Karpas-422 (cell line): ENCODE measurements at places on chromosomes 11 and 22. TPM values are rescaled to one million over a fixed set of nuclear protein-coding genes. Genes with fewer than 3 reads are reported as not detected.

- DNase-seq = no peak
These were observed 242.4 kb downstream of the FAM76B start for GRCh38 chr11:95547186-95547585.

DNA sequence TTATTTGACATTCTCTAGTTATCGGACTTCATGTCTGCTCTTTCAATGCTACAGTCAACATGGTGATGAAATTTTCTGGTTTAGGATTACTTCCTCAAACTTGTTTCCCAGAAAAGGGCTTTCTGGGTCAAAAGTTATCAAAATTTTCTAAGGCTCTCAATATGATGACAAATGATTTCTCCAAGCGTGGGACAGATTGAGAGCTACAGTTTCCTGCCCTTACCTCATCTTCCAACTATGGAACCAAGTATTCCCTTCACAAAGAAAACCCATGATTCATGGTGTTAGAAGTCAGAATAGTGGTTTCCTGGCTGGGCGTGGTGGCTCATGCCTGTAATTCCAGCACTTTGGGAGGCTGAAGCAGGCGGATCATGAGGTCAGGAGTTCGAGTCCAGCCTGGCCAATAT is 17.8 kb downstream of the MYO18B start:
- DNase-seq = no peak

GRCh38 chr22:30305906-30306626 is 16.8 kb upstream of the CASTOR1 start:
- DNase-seq = no peak

DNA sequence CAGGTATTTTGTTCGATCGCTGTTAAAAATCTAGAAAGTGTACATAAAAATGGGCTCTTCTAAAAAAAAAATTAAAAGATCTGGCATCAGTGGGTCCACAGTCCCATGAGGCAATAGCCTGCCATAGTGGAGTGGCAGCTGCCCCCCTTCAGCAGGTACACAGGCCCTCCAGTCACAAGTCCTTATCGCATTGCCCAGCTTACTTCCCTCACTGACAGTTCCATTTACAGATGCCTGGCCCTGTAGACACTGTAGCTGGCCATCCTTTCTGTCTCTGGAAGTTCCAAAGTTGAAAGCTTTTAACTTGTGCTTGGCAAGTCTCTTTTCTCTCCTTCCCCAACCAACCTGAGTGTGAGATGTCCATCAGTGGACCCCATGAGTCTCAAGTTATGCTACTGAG is 11.4 kb downstream of the ZNRF3 start:
- DNase-seq = no peak

DNA sequence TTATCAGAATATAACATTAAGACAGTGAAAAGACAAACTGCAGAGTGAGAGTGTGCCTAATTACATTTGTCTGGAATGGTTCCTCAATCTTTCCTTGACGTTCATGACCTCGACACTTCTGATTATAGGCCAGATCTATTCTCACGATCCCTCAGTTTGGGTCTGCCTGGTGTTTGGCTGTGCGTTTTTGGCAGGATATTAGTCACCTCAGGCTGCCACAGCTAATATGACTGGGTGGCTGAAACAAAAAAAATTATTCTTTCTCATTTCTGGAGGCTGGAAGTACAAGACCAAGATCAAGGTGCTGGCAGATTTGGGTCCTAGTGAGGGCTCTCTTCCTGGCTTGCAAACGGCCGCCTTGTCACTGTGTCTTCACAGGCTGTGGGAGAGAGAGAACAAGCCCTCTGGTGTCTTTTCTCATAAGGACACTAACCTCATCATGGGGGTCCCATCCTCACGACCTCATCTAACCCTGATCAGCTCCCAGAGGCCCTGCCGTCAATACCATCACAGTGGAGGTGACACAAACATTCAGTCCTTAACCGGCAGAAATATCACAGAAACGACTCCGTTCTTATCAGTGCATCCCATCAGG is 23.2 kb downstream of the IFITM10 start:
- no peak for DNase-seq

DNA sequence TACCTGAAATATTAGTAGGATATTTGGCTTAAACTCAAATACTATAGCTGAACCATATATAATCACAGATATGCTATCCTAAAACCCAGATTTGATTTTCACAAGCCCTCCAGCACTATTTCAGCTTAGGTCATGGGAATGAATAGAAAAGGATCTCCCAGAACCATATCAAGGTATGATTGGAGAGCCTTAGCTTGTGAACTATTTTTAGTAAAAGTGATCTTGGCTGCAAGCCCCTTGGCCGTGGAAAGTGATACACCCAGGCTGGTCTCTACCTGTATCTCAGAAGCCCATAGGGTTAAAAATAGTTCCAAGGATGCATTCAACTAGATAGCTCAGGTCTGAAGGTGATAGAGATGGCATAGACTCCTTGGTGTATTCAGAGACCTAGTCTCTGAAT is 9.7 kb downstream of the KIF18A start:
- no peak for DNase-seq

- no peak for DNase-seq
These were observed 171.8 kb downstream of the TBC1D22A start for GRCh38 chr22:46934172-46934745.

DNA sequence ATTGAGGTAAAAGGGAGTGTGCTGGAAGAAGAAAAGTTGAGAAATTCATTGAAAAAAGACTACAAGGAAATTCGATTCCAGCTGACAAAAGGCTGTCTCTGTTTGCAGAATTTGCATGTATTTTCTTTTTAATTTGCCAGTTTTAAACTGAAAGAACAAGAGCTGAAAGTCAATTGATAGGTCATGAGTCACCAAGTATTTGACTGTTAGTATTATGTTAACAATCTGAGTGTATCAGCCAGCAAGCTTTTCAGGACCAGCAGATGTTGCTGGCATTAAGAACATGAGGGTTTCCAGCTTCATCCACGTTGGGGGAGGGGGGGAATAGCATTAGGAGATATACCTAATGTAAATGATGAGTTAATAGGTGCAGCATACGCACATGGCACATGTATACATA is 726.7 kb downstream of the METTL15 start:
- no peak for DNase-seq

DNA sequence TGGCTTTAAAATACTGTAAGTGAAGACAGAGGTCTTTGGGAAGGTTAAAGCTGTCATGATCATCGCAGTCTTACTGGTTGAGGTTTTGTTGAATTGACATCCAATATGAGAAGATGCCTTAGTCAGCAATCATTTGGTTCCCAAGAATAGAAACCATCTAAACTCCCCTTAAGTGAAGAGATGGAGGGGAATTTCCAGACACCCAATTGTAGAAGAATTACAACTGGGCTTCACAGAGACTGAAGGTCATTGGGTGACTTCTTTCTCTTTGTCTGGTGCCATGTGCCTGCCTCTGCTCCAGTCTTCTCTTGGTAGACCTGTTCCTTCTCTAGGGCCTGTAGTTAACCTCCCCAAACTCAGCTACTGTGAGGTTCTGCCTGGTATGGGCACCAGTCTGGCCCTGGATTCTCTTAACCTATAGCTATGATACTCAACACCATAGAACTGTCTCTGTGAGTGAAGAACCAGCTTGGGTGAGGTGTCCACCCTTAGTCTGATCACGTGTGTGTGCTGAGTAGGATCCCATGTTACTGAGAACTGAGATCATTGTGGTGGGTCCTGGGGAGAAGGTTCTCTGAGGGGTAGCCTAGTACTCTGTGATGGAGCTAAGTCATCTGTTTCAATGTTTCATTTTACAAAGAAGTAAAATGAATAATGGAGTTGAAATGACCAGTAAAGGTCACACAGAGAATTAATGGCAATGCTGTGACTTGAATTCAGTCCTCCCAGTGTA is 182.5 kb downstream of the CSNK2A3 start:
- no peak for DNase-seq

GRCh38 chr11:65637794-65638419 is at the start of gene SIPA1:
TSS of gene SIPA1 (plus strand) at chr11:65638101. CDS start at chr11:65640922, 2,821 bp downstream.
- DNase-seq = peak; percentile 84

DNA sequence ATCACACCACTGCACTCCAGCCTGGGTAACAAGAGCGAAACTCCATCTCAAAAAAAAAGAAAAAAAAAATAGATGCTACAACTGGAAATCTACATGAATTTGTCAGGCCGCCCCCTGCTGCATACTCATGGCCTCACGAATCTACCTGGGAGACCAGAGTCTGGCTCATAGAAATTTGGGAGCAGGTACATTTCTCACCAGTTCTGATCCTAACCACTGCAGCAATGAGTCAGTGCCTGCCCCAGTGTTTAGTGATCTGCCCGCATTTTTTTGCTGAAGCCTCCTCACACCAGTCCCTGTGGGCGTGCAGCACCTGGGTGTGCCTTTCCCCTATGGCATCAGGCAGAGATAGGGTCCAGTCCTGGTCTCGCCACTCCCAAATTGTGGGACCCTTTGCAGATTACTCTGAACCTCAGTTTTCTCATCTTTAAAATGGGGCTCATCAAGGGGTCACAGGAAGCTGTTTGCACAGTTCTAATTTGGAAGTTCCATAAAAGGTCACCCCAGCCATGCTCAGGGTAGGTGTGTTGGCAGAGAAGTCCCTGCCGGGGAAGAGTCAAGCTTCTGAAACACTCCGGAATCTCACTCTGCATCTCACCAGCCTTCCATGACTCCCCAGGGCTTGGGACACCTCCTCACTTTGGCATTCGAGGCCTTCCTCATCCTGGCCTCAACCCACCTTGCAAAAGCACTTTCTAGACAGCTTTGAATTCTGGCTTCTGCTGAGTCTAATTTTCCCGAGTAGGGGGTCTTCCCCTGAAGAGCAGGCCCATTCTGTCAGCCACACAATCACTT is 39.3 kb upstream of the LINC01488 start:
- DNase-seq = no peak

- no peak for DNase-seq
These were observed 22.8 kb downstream of the ARRB1 start for GRCh38 chr11:75328426-75329277.

GRCh38 chr22:31099386-31099785 is 8.0 kb downstream of the SELENOM start:
- no peak for DNase-seq

DEUP1 gene
- total RNA-seq = not detected in 2 replicates

RCOR2 gene
- total RNA-seq = 2.1 and 2.4 TPM in 2 replicates

TRIM51 gene
- total RNA-seq = not detected in 2 replicates

SAC3D1 gene
- total RNA-seq = 1.9 and 11.9 TPM in 2 replicates

WBP2NL gene
- 0.19 and 0.43 TPM in 2 replicates for total RNA-seq

VWCE gene
- total RNA-seq = 0.07 and 0.32 TPM in 2 replicates
